ENCODE measurements at places on chromosomes 2 and 18.

GRCh38 chr2:47310801-47311560, 92.0 kb upstream of the MSH2 start:
- no peak for DNase-seq

DNA sequence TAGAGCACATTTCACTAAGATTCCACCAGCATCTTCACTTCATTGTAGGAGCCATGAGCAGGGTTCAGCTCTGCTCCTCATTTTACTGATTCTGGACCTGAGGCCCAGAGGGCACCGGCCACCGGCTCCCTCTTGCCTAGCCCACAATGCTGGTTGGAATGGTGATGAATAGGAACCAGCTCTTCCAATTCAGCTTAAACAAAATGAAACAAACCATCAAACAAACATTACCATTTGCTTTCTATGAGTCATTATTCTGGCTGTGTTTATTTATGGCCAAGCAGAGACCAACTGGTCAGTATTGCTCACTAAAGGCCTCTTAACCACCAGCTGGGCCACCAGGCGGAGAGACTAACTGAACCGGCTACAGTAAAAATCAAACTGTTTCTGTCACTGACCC, 176.7 kb downstream of the MTX2 start:
- no peak for DNase-seq

GRCh38 chr2:197164141-197164754, 146.3 kb downstream of the ANKRD44 start:
- DNase-seq = no peak

- no peak for DNase-seq
Measured at GRCh38 chr2:201172279-201172678, 10.7 kb upstream of the CASP10 start.

GRCh38 chr2:62152000-62152399, 43.9 kb upstream of the B3GNT2 start:
- no peak for DNase-seq

- DNase-seq = no peak
Measured at GRCh38 chr2:2735041-2735440, 404.0 kb upstream of the MYT1L start.

DNA sequence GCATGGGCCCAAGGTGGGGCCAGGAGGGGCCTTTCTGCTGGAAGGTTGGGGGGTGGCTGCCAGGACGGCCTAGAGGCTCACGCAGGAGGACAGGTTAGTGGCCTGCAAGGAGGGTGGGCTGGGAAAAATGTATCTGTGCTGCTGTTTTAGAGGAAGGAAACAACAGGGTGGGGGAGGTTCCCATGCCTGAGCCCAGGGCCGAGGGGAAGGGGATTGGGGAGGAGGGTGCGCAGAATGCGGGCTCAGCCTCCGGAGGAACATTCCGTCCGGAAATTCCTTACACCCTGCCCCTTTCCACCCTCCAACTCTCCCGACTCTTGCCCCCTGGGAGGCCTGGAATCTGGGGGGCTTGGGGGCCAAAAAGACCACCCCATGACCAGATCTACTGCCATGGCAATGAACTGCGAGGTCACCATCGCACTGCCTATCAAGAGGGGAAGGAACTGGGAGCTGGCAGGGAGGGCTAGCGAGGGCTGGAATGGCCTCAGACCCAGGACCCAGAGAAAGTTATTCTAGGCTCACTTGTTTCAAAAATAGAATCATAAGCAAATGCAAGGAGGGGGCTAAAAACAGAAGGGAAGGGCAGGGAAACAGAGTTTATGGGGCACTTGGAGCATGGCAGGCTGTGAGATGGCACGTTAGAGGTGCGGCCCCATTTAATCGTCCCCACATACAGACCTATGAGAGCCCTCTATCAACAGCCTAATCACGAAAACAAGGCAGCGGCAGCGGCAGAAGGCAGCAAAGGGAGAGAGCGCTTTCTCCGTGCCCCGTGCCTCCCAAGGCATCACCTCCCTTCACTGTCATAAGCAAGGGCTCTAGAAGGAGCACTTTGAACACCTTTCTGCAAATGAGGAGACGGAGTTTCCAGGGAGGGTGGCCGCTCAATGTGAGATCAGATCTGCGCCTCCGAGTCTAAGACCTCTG, 90.4 kb downstream of the TNS1 start:
- no peak for DNase-seq

DNA sequence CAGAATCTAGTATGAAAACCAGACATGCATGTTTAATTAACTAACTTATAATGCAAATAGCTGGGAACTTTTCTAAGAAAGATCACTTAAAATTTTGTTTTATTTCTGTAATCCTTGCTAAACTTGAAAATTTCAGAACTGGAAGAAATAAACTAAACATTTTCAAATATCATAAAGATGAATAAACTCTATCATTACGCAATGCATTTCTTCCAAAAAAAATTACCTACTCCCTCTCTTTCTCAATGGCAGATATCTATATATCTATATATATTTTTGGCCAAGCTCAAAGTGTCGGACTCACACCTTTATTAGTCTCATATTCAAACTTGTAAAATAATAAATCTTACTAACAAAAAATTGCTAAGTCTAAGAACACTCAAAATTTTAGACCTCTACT, 158.1 kb downstream of the SLC39A10 start:
- DNase-seq = no peak

All from cortex of kidney (tissue), 1 donor.